ENCODE measurements at places on chromosomes 16 and 17.

- no peaks in the 10 kb centered on the region for H3K27me3 ChIP-seq
- H3K4me1 ChIP-seq = no peaks in the 10 kb centered on the region
- DNase-seq = no peak
- H3K27ac ChIP-seq = no peak overlapping the region
- no peaks in the 10 kb centered on the region for H3K36me3 ChIP-seq
These were observed 3.3 kb downstream of the ARHGAP23 start for GRCh38 chr17:38431346-38432145.

DNA sequence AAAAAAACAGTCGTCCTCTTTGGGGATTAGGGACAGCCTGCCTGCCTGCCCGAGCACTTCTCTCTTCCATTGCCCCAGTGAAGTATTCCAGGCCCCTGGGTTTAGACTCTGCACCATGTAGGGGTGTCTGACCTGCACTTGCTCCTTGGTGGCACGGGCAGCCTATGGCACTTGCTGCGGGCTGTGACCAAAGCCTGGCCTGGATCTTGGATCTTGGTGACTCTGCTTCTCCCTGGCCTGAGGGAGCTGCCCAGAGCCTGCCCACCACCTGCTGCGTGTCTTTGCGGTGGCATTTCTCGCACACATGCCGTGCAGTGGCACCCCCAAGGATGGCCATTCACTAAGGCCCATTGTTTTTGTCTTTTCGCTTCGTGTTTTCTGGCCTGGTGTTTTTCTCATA lies 6.1 kb upstream of the STH start:
- no peak for DNase-seq
- 0 out of 2 replicates have a peak, but pooled peaks cover 8% of the 10 kb centered on the region for H3K4me1 ChIP-seq

DNA sequence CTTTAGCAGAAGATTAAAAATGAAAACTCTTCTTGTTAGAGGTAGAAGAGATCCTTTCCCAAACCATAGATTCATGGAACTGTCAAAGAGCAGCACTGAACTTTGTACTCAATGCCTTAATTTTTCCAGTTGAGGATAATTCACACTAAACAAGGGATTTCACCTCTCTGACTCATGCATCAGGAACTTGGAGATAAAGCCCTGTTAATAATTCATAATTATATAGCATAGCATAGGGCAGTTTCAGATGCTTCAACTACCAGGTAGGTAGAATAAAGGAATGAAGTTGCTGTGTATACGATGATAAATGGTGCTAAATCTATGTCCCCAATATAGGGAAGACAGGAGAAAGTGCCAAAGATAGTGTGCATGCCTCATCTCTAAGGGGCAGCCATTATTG lies 450.4 kb downstream of the MAF start:
- no peak overlapping the region for H3K4me3 ChIP-seq
- no peak overlapping the region for H3K27ac ChIP-seq
- no peak for DNase-seq
- H3K27me3 ChIP-seq = no peaks in the 10 kb centered on the region
- no peaks in the 10 kb centered on the region for H3K4me1 ChIP-seq
- H3K36me3 ChIP-seq = no peaks in the 10 kb centered on the region

GRCh38 chr16:64455275-64455674 lies 666.6 kb downstream of the CDH11 start:
- H3K4me3 ChIP-seq = no peak overlapping the region
- H3K36me3 ChIP-seq = no peaks in the 10 kb centered on the region
- H3K4me1 ChIP-seq = no peaks in the 10 kb centered on the region
- H3K27me3 ChIP-seq = no peaks in the 10 kb centered on the region
- no peak overlapping the region for H3K27ac ChIP-seq
- DNase-seq = no peak

DNA sequence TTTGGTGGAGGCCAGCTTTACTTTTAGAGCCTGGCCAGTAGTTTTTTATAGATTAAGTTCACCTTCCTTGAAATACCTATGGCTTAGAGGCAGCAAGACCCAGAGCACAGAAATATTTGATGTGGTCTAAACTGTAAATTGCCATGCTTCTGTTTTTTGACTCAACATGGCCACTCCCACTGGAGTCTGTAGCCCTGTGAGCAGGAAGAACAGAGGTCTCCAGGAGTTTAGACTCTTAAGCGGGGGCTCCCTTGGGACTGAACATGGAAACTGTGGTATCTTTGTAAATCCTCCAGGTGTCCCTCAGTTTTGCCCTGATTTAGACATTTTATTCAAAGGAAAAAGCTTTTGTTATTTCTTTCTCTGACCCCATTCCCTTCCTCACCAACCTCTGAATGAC lies 145.6 kb downstream of the FTO start:
- peak; percentile 9 for DNase-seq
- H3K4me3 ChIP-seq = no peak overlapping the region
- H3K27ac ChIP-seq = no peak overlapping the region
- peaks cover 21% of the 10 kb centered on the region for H3K4me1 ChIP-seq

GRCh38 chr17:32100971-32101631 lies 41.2 kb upstream of the RHOT1 start:
- H3K36me3 ChIP-seq = no peaks in the 10 kb centered on the region
- H3K4me1 ChIP-seq = no peaks in the 10 kb centered on the region
- H3K27me3 ChIP-seq = no peaks in the 10 kb centered on the region
- no peak overlapping the region for H3K27ac ChIP-seq

- peaks cover 24% of the 10 kb centered on the region for H3K27me3 ChIP-seq
- H3K4me1 ChIP-seq = no peaks in the 10 kb centered on the region
- no peak overlapping the region for H3K4me3 ChIP-seq
- DNase-seq = no peak
- no peak overlapping the region for H3K27ac ChIP-seq
These were observed 49.5 kb downstream of the NKD1 start for GRCh38 chr16:50597563-50598255.

GRCh38 chr17:64599187-64599676 lies 62.9 kb downstream of the SMURF2 start:
- no peaks in the 10 kb centered on the region for H3K4me1 ChIP-seq
- no peak for DNase-seq
- no peak overlapping the region for H3K4me3 ChIP-seq
- H3K36me3 ChIP-seq = no peaks in the 10 kb centered on the region

GRCh38 chr17:39165178-39165840 lies 652 bp downstream of the ARL5C start:
- H3K4me3 ChIP-seq = peak overlapping the region; percentile 46
- no peaks in the 10 kb centered on the region for H3K4me1 ChIP-seq
- peaks cover 12% of the 10 kb centered on the region for H3K27me3 ChIP-seq

Measured in SJCRH30 (cell line).